ENCODE measurements at places on chromosomes 11 and 22.

- DNase-seq: no peak
Observed at GRCh38 chr11:99568808-99569207, 548.1 kb downstream of the CNTN5 start.

DNA sequence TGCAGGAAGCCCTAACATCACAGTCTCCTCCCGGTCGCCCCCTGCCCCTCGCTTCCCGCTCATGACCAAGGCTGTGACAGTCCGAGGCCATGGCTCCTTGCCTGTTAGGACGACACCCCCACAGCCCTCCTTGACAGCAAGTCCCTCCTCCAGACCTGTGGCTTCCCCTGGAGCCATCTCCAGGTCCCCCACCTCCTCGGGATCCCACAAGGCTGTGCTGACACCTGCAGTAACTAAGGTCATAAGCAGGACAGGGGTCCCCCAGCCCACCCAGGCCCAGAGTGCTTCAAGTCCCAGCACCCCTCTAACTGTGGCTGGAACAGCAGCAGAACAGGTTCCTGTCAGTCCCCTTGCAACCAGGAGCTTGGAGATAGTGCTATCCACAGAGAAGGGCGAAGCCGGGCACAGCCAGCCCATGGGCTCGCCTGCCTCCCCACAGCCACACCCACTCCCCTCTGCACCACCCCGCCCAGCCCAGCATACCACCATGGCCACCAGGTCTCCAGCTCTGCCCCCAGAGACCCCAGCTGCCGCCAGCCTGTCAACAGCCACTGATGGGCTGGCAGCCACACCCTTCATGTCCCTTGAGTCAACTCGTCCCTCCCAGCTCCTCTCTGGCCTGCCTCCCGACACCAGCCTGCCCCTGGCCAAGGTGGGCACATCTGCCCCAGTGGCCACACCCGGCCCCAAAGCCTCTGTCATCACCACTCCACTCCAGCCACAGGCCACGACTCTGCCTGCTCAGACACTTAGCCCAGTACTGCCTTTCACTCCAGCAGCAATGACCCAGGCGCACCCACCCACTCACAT, 63.2 kb downstream of the OTOG start:
- no peak for DNase-seq

DNA sequence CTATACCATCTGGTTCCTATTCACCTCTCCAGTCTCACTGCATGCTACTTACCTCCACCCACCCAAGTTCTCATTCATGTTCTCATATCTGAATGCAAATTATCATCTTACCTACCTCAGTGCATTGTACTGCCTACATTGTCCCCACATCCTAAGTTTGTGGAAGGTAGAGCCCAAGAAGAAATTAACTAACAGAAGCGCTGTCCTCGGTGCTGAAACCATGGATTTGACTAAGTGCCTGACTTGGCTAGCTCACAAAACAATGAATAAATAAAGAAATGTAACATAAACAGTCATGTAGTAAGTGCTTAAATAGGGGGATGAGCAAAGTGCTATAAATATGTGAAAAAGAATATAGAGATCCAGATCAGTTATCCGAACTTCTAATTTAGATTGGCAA, 63.2 kb downstream of the GRIA4 start:
- DNase-seq: no peak

GRCh38 chr11:82315093-82315492, 418.6 kb downstream of the FAM181B start:
- no peak for DNase-seq

GRCh38 chr11:121590772-121591404, 138.1 kb upstream of the SORL1-AS1 start:
- DNase-seq: no peak

- DNase-seq: no peak
Observed at GRCh38 chr22:42188808-42189447, 58.3 kb upstream of the CYP2D6 start.

GRCh38 chr11:93528252-93528651, 14.9 kb downstream of the SMCO4 start:
- no peak for DNase-seq
